ENCODE measurements at places on chromosomes 4 and X. TPM values are rescaled to one million over a fixed set of nuclear protein-coding genes. Genes with fewer than 3 reads are reported as not detected.

NHSL2 gene
- 0.83 TPM for total RNA-seq

SPANXD gene
- not detected for total RNA-seq

RAB33A gene
- 1.6 TPM for total RNA-seq

PLK4 gene
- total RNA-seq, result 15.1 TPM

ZCCHC18 gene
- 0.36 TPM for total RNA-seq

GYPA gene
- not detected for total RNA-seq

MAGED4B gene
- 35.5 TPM for total RNA-seq

FAT4 gene
- total RNA-seq, result 37.5 TPM

ASMT gene
- total RNA-seq, result not detected

NXF2 gene
- not detected for total RNA-seq

TMPRSS11B gene
- total RNA-seq, result not detected

Measured in IMR-90 (cell line).